ENCODE measurements at places on chromosomes 3 and 15.

DNA sequence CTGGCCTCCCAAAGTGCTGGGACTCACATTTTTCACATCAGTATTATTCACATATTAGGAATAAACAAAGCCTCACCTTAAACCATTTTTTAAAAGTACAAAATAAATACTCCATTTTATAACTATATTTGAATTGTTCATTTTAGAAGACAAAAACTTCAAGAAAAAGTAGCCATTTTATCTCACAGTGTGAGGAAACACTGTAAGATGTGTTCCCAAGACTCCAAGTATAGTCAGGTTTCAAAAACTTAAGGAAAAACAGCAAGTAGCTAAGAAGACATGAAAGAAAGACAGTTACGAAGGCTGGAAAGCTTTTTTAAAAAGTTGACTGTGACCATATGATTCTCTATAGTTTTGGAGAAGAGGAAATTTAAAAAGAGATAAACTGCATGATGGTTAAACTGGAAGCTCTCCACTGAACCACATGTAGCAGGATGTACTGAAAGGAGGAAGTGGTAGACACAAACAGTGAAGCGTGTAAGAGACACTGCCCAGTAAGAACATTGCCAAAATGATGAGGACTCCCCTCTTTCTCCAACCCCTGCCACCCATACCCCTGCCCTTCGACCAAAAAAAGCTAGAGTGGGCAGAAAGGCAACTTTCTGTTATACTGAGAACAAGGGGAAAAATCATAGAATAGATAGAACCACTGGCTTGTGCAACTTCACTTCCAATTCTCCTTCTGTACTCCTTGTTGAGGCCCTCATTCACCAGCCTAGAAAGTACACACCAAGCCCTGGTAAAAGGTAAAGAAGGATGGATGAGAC is 6.2 kb upstream of the TMF1 start:
- no peak for DNase-seq

DNA sequence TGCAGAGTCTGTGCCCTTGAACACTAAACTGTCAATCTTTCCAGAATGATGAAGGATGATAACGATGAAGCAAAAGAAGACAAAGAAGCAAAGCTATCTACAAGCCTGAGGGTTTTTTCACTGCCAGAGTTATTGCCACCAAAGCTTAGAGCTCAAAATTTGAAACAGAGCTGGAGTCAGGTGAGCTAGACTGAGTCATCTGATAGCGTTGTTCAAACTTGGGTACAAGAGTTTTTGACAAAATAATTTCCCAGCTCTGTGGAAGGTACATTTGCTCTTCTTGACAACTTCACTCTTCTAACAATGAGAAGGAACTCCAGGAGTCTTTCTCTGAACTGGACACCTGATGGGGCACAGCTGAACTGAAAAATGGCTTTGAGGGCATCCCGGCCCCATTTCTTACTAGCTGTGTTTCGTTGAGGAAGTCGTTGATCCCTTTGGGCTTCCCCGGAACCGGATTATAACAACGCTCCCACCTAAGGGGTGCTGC is 715 bp downstream of the MCCC1 start:
- DNase-seq, result no peak

DNA sequence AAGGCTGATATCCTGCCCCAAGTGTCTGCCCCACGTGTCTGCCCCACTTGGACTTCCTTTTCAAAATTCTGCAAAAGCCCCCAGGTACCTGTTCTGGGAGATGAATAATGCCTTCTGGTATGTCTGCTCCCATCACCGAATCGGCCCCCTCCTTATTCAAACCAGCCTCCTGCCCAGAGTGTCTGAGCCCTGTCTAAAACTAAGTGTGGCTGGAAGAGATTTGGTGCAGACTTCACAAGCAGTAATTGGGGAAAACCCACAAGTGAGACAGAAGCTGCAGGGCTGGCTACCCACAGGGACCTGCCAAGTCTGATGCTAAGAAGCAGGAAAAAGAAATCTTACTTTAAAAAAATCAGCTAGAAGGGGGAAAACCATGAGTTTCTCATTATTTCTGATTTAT is 85.1 kb downstream of the DUT start:
- DNase-seq, result no peak

DNA sequence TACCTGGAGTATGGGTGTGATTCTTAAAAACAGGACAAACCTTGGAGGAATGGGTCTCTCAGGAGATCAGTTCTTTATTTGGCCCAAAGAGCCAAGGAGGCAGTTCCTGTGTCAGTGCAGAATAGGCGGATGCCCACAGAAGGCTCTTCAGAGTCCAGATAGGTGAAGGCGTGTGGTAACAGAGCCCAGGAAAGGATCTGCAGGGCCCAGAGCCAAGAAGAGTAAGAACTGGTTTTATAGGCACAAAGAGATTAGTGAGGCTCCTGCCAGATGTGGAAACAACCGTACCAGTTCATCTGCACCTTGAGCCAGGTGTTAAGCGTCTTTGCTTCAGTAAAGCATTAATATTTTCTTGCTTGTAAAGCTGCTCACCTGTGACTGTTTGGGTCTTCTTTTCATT is 140.1 kb upstream of the BFSP2 start:
- DNase-seq, result no peak

Data from smooth muscle cell of the brain vasculature (primary cell).